Type B pancreatic cell (in vitro differentiated cells): ENCODE measurements at places on chromosomes 2 and 18. TPM values are rescaled to one million over a fixed set of nuclear protein-coding genes. Genes with fewer than 3 reads are reported as not detected.

GRCh38 chr18:23163786-23164533, 28.7 kb downstream of the CABLES1 start:
- DNase-seq = no peak

The RETREG2 gene
- 86.2 and 88.7 TPM in 2 replicates for total RNA-seq

The SERPINB7 gene
- 15.2 and 78.2 TPM in 2 replicates for total RNA-seq

- DNase-seq = no peak
Measured at GRCh38 chr18:45059695-45060094, 379.0 kb downstream of the SETBP1 start.

DNA sequence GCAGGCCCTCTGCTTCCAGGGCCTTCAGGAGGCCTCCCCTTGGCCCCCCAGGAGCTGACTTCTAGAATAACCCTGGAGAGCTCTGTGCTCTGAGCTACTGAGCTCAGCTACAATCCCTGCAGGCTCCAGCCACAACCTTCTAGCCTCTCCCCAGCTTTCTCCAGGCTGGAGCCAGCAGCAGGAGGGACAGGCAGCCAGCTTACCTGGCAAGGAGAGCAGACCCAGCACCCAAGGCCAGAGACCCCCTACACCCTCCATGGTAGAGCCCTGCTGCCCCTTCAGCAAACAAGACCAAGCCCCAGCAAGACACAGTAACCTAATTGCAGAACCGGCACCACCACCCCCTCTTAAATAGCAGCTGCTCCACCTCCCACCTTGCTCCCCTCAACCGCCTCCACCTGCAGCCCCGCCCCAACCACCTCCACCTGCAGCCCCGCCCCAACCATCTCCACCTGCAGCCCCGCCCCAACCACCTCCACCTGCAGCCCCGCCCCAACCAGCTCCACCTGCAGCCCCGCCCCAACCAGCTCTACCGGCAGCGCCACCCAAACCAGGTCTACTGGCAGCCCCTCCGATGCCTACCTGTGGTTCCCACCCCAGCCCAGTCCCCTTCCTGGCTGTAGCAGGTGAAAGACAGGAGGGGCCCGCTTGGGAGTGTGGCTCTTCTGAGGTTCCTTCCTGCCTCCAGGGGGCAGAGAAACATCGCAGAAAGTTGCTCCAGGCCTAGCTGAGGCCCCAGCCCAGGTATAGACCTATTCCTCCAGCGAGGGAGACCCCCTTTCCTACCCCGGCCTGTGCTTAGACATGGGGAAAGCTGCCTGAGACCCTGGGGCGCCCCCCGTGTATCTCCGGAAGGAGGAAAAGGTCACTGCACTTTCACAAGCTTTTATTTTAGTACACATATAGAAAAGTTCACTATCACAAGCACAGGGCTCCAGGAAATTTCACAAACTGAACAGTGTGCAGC, at the start of gene ASTL:
ASTL (minus strand) TSS at position 324 of the 967 bp plus-strand sequence; CDS start at position 258, 66 bp downstream.
- no peak for DNase-seq

The UCN gene
- total RNA-seq = 0.74 and 4.1 TPM in 2 replicates

- no peak for DNase-seq
Measured at GRCh38 chr2:4336864-4337263, 633.5 kb downstream of the DCDC2C start.

DNA sequence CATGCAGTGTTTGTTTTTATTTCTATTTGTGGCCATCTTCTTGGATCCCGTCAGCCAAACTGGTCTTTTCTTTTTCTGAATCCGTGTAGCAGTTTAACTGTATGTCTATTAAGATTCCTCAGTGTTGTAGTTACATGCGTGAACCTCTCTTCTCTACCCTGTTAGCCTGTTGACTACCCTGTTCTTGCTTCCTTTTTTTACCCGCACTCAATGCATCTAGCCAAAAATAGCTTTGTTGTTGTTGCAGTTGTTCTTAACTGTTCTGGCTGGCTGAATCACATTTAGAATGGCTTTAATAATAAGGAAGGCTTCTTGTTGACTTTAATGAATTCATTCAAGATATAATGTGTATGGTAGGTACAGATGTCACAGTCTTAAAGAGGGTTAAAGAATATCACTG, 137.1 kb downstream of the LCLAT1 start:
- DNase-seq = no peak

- DNase-seq = no peak
Measured at GRCh38 chr2:219783359-219783975, 156.0 kb downstream of the SLC4A3 start.

The AMER3 gene
- total RNA-seq = 3.9 and 10.9 TPM in 2 replicates

DNA sequence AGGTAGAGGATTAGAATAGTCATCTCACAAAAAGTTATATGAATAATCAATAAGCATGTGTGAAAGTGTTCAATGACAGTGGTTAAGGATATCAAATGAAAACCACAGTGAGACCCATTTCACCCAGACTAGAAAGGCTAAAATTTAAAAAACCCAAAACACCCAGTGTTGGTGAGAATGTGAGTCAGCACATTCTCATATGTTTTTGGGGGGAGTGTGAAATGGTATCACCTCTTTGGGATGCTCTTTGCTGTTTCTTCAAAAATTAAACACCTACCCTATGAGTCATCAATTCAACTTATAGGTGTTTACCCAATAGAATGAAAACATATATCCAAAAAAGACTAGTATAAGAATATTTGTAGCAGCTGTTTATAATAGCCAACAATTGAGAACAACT, 69.8 kb downstream of the MAP3K20 start:
- no peak for DNase-seq
